ENCODE measurements at places on chromosomes 2 and 18.

DNA sequence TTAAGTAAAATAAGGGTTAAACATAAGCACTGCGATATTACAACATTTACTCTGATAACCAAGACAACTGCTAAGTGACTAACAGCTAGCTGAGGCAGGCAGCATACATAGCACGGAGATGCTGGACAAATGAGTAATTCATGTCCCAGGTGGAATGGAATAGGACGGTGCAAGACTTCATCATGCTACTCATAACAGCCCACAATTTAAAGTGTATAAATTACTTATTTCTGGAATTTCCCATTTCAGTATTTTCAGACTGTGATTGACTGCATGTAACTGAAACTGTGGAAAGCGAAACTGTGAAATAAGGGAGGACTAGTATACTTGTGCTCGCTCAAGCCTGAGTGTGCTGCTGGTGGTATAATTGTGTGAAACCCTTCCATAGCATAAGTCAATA is 12.9 kb downstream of the IER3IP1 start:
- peak; percentile 73 for DNase-seq

DNA sequence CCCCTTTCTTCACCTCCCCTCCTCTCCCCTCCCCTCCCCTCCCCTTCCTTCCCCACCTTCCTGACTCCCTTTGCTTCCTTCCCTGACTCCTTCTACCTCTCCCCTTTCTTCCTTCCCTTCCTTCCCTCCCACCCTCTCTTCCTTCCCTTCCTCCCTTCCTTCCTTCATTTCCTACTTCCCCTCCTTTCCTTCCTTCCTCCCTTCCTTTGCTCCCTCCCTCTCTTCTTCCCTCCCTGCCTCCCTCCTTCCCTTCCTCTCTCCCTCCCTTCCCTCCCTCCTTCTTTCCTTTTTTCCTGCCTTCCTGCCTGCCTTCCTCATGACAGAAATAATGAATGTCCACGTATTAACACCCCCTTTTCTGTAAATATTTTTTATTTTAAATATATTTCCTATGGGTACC is 260.2 kb downstream of the ZNF407 start:
- DNase-seq = no peak

GRCh38 chr2:99490623-99491461 is 1.0 kb upstream of the REV1 start:
- no peak for DNase-seq

- DNase-seq = no peak
Observed at GRCh38 chr18:8254654-8255053, 354.6 kb upstream of the RAB12 start.

DNA sequence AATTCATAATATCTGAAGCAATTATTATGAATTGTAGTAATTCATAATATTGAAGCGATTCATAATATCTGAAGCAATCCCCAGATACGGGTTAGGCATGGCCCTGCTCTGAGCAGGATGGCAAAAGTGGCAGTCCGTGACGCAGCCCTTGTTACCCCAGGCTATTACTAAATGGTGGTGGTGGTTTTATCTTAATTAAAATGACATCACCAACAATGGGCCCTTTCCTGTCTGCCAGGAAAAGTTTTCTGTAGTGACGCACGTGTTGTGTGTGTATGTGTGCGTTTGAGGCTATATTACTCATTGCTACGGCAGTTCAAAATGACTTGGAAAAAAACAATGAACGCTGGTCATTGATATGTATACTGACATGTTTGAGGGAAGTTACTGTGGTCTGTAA is 10.6 kb upstream of the MOCOS start:
- DNase-seq = peak; percentile 69

DNA sequence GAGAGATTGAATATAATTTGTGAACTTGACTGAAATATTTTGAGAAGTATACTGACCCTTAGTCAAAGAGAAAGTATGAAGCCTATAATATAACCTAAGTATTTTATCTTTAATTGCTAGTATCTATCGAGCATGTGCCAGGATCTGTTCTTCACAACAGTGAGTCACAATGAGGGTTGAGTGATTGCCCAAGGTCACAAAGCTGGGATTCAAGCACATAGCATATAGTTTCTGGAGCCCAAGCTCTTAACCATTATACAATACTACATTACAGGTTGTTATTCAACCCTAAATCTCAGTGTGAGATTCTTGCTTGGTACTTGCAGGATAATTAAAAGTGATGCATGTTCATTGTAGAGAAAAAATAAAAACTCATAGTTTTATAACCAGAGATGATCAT is 97.2 kb downstream of the RAB3GAP1 start:
- DNase-seq = peak; percentile 15

- peak; percentile 76 for DNase-seq
Observed at GRCh38 chr2:176297067-176297466, 27.8 kb downstream of the MTX2 start.

Measured in fibroblast of skin of right biceps (primary cell).